ENCODE measurements at places on chromosomes 6 and 20.

DNA sequence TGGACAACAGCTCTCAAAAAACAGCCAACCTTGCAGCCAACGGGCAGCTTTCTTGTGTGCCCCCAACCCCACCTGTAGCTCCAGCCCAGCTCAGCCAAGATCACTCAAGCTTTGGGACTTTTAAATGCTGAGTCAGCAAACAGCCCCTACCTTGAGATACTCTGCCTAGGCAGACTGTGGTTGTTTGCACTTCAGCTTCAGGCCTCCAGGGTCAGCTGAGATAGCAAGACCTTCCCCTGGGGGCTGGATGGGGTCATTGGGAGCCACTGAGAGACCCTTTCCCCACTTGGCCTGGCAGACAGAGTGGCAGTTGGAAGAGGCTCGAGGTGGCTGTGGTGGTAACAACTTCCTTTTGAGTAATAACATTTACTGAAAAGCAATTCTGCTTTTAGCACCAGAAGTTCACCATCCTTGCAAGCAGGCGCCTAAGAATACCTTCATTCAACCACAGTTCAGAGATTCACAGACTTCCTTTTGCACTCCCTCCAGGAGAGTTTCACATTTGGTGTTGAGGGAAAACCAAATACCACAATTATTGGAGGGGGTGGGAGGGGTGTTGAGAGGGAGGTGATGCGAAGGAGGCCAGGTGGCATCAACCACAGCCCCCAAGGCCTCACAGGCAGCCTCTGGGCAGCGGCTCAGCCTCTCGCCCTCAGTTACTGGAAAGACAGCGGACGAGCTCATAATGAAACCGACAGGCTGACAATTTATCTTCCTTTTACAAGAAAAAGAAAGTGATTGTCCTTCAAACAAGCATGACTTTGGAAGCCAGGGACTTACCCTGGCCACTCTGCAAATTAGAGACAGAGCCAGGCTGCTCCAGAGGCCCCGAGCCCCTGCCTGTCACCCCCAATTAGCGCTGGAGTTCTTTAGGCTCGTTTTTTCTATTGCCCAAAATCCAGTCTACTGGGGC lies 148.1 kb downstream of the CEBPB start:
- peak; percentile 18 for DNase-seq

DNA sequence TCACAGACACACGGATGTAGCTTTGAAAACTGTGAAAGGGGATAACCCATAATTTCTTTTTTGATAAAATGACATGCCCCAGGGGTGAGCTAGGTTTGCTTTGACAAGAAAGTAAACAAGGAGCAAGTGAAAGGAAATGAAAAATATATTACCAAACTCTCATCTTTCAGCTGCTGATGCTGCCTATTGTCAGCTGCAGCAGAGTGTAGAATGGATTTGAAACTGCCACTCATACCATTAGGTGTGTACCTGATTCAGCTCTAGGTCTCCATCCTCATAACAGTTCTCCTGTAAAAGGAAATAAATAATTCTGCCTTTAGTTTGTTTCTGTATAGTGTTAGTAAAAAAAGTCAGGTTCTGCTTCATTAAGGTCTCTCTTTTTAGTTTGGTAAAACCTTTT lies 415.1 kb upstream of the MARCKS start:
- DNase-seq = no peak

- no peak for DNase-seq
These were observed 77.0 kb upstream of the DTNBP1 start for GRCh38 chr6:15739867-15740266.

DNA sequence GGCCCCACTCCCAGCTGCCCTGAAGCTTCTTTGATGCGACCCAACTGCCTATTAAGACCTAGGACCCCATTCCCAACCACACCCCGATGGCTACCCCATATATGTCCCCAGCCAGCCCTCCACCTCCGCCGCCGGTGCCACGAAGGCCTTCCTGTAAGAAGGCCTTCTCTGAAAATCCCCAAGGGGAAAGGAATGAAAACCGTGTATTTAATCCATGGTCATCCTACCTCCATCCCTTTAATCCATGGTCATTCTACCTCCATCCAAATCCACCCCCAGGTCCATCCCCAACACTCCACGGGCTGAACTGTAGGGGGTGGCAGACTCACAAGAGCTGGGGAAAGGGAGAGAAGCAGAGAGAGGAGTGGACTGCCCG lies 545 bp upstream of the VSX1 start:
- DNase-seq = no peak

DNA sequence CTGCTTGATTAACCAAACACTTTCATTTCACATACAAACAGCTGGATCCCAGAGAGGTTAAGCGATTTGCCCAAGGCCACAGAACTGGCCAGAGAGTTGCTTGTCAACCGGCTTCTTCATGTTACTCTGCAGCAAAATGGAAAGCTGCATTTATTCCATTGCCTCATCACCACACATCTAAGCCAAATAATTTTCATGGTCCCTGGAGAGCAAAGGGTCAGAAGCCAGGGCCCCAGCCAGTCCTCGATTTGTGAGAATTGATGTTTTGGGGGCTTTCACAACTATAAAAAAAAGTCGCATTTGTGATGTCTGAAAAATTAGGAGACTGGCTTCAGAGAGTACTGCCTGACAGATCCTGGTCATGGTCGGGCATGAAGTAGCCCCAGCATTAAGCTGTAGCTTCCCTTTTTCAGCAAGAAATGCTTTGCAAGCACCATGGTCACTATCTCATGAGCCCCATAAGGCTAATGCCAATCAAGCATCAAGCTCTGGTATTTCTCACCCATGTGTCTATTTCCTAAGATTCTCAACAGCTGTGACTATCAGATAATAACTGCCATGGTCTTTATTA lies 95.8 kb downstream of the BANF2 start:
- DNase-seq = no peak

- no peak for DNase-seq
These were observed 102.8 kb upstream of the TFAP2D start for GRCh38 chr6:50610562-50610961.

GRCh38 chr6:46015119-46015968 lies at the start of gene CLIC5:
TSS of gene CLIC5 (minus strand) at chr6:46015860. CDS start at chr6:46015542, 318 bp downstream.
- peak; percentile 10 for DNase-seq

DNA sequence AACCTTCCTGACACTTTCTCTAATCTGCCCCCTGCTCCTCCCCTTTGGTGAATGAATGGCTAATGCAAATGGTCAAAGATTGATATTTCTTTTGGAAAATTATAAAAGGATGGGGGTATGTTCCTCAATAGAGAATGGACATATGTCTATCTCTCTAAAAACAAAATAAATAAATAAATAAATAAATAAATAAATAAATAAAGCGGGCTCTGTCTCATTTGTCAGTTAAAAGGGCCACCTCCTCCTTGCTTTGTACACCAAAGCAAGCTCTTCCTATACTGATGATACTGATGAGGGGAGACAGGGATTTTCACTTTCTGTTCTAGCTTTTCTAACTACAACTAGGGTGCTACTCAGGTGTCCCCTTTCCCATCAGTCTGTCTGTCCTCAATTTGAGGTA lies 135.5 kb upstream of the SPACA1 start:
- no peak for DNase-seq

- peak; percentile 85 for DNase-seq
These were observed 1.5 kb downstream of the RBM38 start for GRCh38 chr20:57392512-57393271.

GRCh38 chr20:36543184-36544133 lies 2.1 kb downstream of the MYL9 start:
- DNase-seq = no peak

GRCh38 chr6:43972913-43973300 lies 154.3 kb downstream of the MRPL14 start:
- DNase-seq = no peak

DNA sequence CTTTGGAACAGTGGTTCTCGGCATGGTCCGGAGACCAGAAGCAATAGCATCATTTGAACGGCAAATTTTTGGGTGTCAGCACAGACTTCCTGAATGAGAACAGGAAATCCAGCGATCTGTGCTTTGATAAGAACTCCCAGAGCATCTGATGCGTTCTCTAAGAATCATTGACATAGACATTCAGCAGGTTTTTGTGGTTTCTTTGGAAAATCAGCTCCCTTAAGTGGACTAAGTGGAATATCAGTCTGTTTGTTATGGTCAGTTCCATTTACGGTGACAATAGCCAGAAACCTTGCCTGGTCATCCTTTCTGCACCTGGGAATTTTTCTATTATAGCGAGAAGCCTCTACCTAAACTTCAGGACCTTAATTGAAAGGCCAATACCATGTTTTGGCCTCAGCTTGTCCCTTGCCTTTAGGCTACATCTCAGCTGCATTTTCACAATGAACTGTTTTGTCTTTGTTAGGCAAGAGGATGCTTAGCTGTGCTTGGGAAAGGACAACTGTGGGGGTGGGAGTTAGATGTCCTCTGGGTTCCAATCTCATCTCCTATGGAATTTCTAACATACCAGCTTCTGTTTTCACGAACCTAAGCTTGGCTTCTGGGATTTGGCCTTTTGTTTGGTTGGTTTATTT lies 299.7 kb downstream of the CDKAL1 start:
- DNase-seq = no peak

DNA sequence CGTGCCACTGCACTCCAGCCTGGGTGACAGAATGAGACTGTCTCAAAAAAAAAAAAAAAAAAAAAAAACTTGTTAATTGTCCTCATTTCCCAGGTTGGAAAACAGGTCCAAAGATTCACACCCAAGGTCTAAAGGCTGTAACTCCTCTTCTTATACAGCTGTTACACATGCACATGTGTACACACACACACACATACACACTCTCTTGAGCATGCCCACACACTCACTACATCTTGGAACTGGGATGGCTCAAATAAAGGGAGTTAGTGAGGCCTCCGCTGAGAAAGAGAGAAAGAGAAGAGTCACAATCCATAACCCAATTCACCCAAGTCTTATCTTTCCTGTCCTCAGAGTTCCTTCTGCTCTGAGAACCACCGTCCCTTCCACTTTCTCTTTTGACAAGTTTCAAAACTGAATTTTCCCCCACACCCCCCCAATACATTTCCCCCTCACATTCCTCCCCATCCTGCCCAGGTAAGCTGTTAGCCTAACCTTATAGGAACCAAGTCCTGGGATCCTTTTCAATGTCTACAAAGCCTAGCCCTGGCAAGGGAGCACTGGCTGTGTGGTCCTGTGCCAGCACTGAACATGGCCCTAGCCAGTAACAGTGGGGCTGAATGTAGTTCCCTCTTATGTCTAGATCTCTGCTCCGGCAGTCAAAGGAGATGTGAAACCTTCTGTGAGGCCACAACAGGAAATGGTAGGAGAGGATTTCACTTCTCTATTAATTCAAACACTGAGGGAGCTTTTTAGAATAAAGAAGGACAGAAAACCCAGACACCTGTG lies 3.2 kb upstream of the HLA-DMB start:
- DNase-seq = peak; percentile 53

DNA sequence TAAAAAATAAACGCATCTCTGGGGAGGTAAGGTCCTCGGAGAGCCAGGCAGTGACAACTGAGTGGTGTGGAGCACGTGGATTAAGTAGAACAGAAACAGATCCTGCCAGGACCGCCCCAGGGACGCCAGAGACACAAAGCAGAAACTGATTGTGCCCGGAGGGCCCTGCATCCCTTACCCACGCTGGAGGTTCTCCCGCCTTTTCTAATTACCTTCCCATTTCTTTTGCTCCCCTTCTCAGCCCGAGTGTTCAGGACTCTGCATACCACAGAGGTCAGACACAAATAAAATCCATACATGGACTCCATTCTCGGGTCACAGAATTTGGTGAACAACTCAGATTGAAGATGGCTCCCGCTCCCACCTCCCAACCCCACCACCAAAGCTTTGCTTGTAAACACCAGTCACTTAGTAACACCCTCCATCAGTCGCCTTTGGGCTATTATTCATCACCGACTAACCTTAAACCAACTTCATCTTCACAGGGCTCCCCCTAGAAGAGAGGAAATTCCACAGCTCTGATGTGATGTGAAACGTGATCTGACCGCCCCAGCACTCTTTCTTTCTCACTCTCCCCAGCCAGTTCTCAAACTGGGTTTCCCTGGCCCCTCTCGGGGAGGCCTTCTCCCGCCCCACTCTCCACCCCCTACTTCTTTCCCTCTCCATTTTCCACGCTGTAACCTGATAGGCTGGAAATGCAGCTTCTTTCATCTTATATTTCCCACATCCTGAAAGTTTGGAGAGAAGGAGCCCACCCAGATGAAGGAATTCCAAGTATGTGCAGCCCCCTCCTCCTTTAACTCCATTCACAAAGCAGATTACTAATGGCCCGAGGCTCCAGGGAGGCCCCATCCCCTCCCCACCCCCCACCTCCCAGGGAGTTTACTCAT lies 32.5 kb upstream of the PIM1 start:
- DNase-seq = peak; percentile 14

GRCh38 chr6:3612341-3613041 lies 139.0 kb downstream of the PXDC1 start:
- DNase-seq = no peak

DNA sequence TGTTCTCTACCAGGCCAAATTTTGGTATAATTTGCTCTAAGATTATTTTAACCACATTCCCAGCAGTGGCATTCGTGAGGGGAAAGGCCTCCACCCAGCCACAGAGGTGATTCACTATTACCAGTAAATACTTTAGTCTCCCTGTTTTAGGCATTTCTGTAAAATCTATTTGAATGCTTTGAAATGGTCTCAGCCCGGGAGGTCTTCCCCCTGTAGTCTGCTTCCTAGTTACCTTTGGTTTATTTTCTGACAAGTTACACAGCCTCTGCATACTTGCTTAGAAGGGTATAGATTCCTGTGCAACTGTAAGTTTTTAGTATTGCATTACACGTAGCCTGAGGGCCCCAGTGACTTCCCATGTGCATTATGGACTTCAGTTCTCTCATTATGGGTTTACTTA lies 248.7 kb downstream of the C6orf118 start:
- no peak for DNase-seq

- no peak for DNase-seq
These were observed 45.0 kb downstream of the TFAP2A start for GRCh38 chr6:10369896-10370295.

- DNase-seq = no peak
These were observed 144.6 kb downstream of the CDKAL1 start for GRCh38 chr6:20678831-20679352.

GRCh38 chr6:45075246-45075645 lies 252.9 kb upstream of the RUNX2 start:
- DNase-seq = no peak

DNA sequence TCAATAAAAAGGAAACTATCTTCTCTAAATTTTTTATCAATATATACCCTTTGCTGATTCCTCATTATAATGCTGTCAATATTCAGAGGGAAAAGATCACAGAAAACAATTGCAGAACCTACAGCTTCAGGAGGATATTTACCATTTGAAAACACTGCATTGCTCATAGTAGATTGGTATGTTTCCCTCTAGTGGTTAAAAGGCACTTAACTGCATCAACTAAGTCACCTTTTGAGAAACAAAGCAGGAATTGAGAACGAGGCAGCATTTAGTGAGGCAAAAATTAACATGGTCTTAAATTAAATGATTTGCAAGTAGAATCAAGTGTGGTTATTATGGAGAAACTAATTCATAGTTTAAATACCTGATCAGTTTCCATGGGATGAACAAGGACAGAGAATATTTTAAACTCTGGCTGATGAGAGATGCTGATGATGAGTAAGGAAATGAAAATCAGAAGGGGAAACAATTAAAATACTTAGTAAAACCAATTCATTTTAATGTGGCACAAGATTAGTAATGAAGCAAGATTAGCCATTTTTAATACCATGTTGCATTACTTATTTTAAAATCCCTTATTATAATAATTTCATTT lies 642.1 kb downstream of the EPHA7 start:
- DNase-seq = no peak

GRCh38 chr6:167349631-167350274 lies 24.9 kb downstream of the TTLL2 start:
- DNase-seq = no peak

GRCh38 chr20:12914804-12915203 lies 94.0 kb upstream of the SPTLC3 start:
- no peak for DNase-seq

GRCh38 chr20:33261465-33261864 lies 21.5 kb upstream of the BPIFB1 start:
- DNase-seq = no peak

Data from CD4-positive, alpha-beta T cell treated with Interleukin-6 at 100 ng/mL for 8 hours (primary cell).